ENCODE measurements at places on chromosomes 12 and 14.

DNA sequence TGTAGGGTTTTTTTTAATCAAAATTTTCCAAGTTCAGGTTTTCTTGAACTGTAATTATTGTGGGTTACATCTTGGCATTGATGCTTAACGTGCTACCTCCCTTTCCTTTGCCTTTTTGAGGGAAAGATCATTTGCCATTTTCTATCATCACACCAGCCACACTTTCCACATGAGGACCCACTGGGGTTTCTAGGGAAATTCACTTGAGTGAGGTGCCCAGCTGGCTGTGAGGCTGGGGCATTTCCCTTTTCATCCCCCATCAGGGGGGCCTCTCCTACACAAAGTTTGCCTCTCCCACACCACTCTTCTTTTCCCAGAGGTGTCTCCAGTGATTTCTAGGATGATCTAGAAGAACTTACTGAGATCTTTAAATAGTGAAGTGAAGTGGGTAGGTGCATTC is 335.7 kb downstream of the BMP4 start:
- no peak for DNase-seq

DNA sequence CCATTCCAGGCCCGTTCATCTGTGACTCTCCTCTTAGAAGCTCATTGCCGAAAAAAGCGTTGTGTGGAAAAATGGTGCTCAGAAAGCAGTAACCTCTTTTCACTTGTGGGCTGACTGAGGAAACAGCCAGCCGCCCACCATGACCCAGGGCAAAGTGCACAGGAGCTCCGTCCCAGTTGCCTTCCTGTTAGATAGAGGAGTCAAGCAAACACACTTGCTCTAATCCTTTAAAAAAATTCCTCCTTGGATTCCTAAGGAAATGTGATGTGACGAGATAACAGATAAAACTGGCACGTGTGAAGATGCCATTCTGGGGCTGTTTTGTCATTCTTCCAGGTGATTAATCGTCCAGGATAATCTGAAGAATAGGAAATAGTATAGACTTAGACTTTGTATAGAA is 396.8 kb upstream of the DDHD1 start:
- no peak for DNase-seq

- DNase-seq: peak; percentile 88
Observed at GRCh38 chr14:76977793-76978720, 50.5 kb downstream of the IRF2BPL start.

DNA sequence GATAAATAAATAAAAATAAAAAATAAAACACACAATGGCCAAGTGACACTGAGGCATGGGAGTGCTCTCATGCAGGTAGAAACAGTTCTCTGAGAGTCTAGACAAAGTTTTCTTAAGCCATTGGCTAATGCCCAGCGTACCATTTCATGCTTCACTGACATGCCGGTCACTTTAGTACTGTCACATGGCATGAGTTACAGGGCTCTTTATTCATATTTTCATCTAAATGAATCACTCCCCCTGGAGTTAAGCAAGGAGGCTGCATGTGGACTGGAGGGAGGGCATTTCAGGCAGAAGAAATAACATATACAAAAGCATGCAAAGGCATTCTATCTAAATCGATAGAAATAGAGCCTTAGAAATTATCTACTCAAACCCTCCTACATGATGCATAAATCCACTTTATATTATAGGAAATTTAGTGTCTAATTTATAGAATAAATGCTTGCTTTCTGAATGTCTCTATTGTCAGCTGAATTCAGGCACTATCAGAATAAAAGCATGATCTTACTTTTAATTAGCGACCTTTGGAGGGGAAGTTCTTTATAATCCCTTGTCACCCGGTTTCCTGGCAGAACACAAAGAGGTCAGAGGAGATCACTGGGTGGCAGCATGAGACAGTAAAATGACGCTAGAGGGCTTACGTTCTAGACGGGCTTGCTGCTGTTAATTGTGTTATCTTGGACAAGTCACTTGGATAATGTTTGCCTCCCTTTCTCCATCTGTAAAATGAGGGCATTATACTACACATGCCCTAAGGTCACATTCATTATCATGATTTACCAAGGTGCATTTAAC is 17.5 kb downstream of the DYRK4 start:
- DNase-seq: no peak

GRCh38 chr14:73491256-73492042 is 716 bp downstream of the RIOX1 start:
- DNase-seq: peak; percentile 63

GRCh38 chr14:106845286-106846087 is 1319.1 kb downstream of the TMEM121 start:
- peak; percentile 32 for DNase-seq

GRCh38 chr12:5768171-5768570 is 176.9 kb downstream of the ANO2 start:
- DNase-seq: no peak

Measured in CD4-positive, CD25-positive, alpha-beta regulatory T cell (primary cell).